Activated naive CD4-positive, alpha-beta T cell treated with Interleukin-2 at 50 U/mL for 16 hours (primary cell): ENCODE measurements at places on chromosomes 5 and 9.

DNA sequence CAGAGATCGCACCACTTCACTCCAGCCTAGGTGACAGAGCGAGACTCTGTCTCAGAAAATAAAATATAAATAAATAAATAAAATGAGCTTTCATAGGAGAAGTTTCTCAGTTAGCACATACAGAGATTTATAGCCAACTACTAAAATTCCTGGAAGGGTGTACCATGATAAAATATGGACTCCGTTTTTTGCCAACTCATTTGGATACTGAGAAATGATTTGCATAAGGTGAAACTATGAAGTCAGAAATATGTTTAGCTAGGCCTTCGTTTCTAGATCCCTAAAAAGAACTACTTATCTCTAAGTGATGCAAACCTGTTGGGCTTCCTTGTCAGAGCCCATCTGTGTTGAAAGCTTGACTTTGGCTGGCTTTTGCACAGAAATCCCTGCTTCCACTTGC is 56.9 kb upstream of the SLC1A1 start:
- DNase-seq, result no peak

DNA sequence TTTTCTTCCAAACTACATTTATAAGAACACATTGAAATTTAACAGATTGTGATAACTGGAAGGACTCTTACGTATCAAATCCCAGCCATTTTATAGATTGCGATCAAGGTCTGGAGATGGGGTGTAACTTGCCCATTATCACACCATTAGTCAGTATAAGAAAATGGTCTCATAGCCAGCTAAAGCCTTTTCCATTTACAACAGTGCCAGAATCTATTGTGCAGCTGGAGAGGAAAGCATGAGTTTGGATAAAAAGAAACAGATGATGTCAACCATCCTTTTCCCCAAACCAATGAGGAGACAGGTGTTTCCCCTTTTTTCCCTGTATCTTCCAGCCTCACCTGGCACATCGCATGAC is 658.8 kb downstream of the ACTL7B start:
- DNase-seq, result no peak

GRCh38 chr9:116901260-116901659 is 214.2 kb downstream of the TRIM32 start:
- DNase-seq, result no peak

DNA sequence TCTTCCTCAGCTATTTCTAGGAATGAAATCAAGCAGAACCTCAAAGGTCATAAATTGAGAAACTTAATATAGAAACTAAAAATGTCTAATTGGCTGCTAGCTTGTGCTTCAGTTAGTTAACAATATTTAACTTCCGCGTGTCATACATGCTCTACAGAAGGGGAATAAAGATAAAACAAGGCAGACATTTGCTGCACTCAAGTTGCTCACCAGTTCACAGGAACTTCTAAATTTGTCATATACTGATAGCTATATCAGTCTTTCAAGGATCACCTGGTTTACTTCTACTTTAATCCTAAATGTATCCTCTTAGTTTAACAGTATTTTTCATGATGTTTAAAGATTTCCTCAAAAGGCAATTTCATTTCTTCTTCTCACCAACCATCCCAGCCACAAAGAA is 8.4 kb downstream of the CCNH start:
- no peak for DNase-seq

GRCh38 chr9:40926404-40927259 is 201.8 kb downstream of the FOXD4L6 start:
- no peak for DNase-seq

GRCh38 chr5:174500636-174501035 is 223.7 kb upstream of the MSX2 start:
- no peak for DNase-seq
